Stimulated activated CD4-positive, alpha-beta T cell treated with anti-CD3 and anti-CD28 coated beads, Interleukin-1b, Interleukin-23, amount 100 ng/mL, for 48 hours (primary cell): ENCODE measurements at places on chromosomes 2 and 18.

DNA sequence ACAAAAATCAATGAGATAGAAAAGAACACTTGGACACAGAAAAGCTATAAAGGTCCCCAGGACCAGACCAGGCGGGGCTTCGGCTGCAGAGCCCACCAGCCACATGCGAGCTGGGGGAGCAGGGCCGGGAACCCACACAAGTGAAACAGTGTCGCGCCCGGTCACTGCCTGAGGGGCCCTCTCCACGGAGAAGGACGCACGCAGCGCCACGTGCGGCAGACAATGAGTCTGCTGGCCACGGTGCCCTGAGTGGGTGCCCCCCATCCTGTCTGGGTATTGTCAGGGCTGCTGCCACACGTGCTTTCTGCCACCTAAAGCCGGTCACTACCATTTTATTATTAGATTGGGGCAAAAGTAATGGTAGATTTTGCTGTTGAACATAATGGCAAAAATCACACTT is 207.9 kb upstream of the HDAC4 start:
- no peak for DNase-seq

DNA sequence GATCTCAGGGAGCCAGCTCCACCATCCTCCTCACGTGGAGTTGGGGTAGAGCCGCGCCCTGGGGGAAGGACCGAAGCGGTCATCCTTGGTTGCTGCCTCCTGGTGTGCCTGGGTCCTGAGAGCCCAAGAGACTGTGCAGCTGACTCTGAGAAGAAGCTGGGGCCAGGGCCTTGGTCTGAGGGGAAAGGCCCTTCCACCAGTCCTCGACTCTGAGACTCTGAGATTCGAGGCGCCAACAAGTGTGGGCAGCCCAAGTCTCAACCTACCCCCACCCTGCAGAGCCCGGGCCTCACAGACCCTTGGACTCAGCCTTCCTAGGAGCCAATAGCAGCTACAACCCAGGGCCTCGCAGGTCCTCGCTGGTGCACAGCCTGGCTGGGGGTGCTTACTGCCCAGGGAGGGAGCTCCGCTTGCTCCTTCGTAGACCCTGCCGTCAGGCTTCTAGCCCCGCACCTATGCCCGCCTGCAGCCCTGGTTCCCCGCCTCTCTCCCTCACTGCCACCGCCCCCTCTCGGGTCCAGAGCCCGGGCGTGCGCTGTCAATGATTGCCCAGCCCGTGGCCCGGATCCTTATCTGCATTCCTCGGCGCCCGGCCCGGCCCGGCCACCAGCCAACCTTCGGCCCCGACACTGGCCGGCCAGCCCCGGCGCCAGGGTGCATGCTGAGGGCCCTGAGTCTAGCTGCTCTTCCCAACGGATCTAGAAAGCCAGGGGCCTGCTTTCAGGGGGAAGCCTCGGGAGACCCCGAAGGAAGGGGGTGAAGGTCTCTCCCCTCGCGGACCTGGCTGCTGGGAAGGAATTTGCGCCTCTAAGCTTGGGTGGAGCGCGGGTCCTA is 2.0 kb downstream of the IHH start:
- DNase-seq = no peak

- DNase-seq = no peak
Observed at GRCh38 chr2:56008661-56009431, 85.3 kb upstream of the EFEMP1 start.

- no peak for DNase-seq
Observed at GRCh38 chr18:3067165-3067661, 54.3 kb upstream of the LPIN2 start.

DNA sequence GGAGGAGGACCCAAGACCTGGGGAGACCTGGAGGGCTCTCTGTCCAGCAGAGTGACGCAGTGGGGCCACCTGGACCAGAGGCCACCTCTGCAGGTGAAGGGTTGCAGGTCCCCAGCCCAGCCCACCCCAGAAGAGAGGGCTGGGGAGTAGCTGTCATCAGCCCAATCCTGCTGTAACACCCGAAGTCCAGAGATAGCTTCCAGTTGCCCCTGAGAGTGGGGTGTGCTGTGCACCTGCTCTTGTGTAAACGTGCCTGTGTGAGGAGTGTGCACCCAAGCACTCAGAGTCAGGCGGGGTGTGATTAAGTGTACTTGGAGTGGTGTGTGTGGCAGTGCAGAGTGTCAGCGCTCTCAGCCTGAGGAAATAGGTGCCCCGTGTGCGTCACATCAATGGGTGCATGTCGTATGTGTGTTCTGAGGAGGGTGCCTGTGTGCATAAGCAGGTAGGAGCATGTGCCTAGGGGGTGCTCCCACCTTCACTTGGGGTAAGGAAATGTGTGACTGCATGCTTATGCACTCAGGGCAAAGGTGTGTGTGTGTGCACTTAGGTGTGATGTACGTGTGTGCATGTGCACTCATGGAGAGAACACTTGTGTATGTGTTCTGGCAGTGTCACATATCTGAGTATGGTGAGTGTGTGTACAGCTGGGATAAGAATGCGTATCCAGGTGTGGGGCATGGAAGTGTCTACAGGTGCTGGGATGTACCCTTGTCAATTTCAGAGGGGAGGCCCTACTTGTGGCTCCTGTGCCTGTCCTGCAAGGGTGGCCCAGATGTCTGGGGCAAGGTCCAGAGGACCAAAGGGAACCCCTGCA is 672 bp downstream of the ATP6V1B1 start:
- DNase-seq = no peak

DNA sequence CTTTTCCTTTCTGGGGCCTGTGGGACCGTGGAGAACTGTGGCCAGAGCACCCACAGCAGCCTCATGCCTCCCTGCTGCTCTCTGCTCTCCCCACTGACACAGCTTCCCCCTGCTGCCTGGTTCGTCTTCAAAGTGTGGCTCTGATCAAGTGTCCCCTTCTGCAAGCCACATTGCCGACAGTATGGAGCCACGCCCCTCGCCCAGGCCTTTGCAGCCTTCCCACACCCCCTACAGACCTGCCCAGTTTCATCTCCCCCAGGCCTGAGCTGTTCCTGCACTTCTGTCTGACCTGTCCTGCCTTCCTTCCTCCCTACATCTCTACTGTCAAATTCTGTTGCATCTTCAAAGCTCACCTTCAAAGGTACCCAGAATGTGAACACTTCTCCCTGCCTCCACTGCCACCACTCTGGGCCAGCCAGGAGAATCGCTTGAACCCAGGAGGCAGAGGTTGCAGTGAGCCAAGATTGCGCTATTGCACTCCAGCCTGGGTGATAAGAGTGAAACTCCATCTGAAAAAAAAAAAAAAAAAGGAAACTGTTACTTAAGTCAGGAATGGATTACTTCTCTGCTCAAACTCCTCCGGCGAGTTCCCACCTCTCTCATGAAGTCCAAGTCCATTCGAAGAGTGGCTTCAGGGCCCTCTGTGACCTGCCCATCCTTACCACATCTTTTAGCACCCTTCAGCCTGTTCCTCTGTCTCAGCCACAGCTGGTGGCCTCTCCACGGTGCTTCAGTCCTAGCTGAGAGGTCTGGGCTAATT is 29.0 kb upstream of the CATIP start:
- no peak for DNase-seq

DNA sequence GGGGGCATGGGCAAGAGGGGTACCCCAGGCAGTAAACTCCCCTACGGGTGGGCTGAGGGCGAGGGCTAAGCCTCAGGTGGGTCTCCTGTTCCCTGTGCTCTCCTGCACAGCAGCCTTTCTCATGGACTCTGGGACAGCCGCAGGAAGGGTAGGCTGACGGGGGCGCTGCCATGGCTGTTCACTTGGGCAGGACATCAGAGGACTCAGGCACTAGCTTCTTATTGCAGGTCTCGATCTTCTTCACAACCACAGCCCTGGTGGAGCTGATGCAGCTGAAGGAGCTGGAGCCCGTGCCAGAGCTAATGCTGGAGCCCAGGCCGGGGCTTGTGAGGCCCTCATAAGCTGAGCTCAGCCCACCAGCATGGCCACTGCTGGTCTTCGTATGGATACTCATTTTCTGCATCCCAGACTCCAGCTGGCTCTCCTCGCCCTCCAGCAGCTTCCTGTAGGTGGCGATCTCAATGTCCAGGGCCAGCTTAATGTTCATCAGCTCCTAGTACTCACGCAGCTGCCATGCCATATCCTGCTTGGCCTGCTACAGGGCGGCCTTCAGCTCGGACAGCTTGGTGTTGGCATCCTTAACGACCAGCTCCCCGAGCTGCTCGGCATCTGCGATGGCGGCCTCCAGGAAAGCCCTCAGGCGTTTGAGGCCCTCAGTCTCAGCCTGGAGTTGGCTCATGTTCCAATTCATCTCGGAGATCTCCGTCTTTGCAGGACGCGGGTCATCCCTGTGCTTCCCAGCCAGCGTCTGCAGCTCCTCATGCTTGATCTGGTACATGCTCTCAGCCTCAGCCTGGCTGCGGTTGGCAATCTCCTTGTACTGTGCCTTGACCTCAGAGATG is 359.8 kb upstream of the SETBP1 start:
- DNase-seq = no peak

- peak; percentile 28 for DNase-seq
Observed at GRCh38 chr2:120253021-120253882, 600 bp downstream of the RALB start.

DNA sequence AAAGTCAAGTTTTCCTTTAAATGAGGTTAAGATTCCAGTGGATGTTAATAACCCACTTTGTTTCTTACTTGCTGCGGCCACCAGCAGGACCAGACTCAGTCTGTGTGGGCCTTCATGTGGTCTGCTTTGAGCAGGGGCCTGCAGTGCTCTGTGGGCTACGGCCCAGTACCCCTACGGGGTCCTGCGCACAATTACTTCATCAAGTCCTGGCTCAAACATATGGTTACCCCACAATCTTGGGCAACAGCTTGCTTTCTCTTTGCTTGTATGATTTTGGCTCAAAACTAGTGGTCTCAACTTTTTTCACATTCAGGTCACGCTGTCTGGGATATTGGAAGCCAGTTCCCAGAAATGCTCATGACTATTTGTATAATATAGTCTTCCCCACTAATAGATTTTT is 64.2 kb downstream of the PTPN2 start:
- DNase-seq = no peak

GRCh38 chr2:44952143-44952805 is 10.8 kb downstream of the SIX3 start:
- peak; percentile 46 for DNase-seq

DNA sequence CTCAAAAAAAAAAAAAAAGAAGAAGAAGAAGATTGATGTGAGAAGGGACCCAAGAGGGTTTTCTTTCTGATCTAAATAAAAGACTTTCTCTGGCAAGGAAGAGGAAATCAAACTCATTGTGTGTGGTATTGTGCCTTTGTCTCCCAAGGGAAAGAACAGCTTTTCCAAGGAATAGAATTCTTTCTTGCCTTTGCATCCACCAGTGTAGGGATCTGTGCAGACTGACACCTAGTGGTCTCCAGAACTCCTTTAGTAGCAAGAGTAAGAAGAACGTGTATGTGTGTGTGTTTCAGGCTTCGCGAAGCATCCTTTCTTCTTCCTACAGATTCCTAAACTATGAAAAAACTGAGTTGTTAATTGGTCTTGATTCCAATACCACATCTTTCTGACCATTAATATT is 33.5 kb upstream of the CRIM1 start:
- no peak for DNase-seq

DNA sequence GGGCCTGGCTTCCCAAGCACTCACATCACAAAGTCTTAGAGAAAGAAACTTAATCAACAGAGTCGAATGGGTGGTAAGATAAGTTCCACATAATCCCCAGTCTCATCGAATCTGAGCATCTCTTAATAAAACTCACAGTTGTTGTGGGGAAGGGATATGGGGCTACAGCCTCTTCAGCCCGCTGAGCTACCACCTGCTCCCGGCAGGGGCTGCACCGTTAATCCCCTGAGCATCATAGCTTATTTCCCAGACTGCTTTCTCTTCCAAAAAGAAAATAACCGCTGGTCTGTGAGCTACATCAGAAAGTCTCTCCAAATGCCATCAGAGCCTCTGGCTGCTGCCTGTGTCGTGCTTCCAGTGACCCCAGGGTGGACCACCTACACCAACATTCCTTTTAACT is 139.4 kb upstream of the CELF4 start:
- DNase-seq = no peak

GRCh38 chr2:82089518-82089917 is 1785.0 kb upstream of the LRRTM1 start:
- no peak for DNase-seq

DNA sequence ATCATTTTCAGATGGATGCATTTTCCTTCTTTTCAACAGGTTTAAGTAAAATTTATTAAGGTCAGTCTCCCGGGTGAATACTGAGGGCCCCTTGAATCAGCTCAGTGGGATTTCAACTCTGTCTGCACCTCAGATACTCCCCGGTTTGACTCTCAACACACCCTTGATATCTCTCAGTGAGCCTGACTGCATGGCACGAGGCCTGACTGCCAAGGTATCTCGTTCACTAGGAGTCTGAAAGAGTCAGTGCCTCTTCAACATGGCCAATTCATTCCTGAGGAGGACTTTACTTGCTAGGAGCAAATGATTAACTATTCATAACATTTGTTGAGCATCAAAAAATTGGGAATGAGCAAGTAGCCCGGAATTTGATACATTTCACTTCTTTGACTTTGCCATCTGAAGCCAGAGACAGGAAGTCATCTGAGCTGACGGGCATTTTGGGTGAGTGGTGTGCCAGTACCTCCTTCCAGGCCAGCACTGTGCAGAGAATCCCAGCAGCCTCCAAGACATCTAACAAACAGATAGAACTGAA is 81.0 kb downstream of the VAPA start:
- DNase-seq = no peak

GRCh38 chr2:11203480-11203879 is 48.2 kb downstream of the SLC66A3 start:
- no peak for DNase-seq

DNA sequence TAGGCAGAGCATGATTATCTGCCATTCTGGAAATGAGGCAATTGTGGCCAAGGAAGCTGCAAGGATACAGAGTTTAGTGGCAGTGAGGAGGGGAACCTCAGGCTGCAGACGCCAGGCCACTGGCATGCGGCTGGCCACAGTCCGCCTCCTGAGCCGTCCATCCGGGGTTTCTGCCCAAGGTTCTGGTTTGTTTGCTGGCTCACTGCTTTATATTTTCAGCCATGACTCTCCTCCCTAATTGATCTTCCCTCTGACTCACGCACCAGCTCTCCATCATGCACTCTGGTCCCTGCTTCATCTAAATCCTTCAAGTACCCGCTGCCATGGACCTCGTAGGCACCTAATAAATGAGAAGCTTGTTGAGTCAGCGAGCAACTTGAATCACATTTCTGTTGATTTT is 107.8 kb upstream of the REV1 start:
- no peak for DNase-seq

DNA sequence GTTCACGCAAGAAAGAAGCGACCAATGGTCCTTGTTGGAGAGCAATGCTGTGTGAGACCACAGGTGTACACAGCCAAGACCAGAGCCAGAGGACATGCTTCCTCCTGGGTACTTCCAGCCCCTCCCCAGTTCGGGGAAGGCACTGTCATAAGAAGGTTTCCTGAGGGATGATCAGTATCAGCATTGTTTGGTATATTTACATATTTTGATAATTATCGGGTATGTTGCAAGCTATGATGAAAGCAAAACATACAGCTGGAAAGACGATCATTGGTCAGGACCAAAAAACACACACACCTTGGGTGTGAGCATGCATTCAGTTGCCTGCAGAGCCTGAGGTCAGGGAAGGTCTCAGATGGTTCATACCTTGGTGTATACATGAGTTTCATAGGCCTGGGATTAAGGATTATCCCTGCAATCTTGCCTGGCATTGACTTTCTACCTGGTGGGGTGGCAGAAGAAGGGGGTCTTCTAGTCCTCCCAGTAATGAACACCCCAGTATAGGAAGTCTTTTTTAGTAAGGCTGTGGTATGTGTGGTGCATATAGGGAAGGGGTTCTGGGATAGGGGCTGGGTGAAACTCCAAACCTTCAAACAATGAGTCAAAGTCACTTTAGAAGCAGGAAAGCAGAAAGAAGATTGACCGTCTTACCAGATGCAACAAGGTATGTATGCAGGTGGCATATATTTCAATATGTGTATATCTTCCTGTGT is 2.9 kb downstream of the SERPINB2 start:
- no peak for DNase-seq

- DNase-seq = no peak
Observed at GRCh38 chr2:149167941-149168340, 129.4 kb downstream of the LYPD6B start.
